ENCODE measurements at places on chromosomes 6 and 20.

DNA sequence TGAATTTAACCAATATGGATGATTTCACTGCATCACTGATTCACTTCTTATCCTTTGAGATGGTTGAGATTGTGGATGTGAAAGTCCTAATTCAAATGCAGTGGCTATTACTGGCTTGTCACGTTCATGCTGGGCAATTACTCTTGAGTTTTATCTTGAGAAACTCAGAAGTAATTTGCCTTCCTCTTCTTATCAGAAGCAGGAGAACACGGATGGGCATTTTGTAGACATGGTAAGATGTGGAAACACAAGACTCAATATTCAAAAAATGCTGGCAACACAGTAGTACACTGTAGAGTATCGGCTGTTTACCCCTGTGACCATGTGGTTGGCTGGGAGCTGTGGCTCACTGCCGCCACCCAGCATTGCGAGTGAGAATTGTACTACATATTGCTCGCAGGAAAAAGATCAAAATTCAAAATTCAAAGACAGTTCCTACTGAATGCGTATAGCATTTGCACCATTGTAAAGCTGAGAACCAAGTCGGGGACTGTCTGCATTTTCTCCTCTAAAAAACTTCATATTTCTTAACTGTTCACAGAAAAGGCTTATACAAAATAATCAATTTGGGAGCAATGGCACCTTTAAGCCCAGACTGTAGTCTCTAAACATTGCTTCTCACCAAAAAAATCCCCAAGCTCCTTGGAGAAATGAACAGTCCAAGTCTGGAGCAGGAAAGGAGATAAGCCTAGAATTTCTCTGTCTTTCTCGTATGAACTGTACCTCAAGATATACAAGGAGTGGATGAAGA, 61.9 kb upstream of the ELOVL5 start:
- no peak for DNase-seq

DNA sequence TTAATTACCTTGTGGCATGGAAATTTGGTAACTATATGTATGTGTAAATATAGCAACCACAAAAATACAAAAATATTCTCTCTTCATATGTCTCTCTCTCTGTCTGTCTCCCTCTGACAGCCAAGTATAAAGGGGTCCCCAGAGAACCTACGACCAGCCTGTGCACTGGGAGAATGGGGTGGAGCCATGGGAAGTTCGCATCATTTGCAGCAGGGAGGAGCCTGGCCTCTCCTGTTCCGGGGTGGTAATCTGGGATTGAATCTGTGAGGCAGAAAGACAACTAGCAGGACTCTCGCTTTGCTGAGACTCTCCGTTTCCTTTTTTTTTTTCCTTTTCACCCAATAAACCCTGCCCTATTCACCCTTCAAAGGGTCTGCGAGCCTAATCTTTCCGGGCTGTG, 1109.1 kb downstream of the HACE1 start:
- no peak for DNase-seq

GRCh38 chr20:61879694-61880093, 186.0 kb downstream of the TAF4 start:
- DNase-seq: no peak

DNA sequence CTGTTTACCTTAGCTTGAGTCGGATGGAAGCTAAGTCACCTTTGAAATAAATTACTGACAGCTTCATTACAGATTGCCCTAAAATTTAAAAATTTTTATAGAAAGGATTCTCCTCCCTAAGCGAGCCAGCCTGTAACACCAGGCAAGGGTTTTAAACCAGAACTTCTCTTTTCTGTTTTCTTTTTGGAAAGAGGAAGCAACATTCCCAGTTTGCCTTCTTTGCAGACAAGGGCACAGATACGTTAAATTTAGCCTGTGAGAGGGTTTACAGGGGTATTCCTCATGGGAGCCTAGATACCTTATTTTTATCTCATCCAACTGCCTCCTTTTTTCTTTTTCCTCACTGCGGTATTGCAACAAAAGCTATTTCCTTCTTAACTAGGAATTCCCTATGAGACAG, 45.0 kb downstream of the GNAS start:
- no peak for DNase-seq

DNA sequence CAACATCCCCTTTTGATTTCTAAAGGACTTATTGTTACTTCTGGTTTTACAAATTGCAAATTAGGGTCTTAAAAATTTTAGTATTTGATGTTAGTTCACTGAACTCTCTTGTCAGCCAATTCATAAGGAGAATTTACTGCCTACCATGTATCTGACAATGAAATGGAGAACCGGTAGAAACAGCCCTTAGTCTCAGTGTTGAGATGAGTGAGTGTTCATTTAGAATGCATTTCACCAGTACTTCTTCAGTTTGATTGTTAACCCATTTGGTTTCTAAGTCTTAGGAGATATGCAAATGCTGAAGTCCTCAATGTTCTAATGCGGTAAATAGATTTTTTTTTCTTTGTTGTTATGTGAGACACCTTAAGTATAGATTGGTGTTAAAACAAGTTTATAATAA, 616.3 kb upstream of the FLRT3 start:
- DNase-seq: no peak

DNA sequence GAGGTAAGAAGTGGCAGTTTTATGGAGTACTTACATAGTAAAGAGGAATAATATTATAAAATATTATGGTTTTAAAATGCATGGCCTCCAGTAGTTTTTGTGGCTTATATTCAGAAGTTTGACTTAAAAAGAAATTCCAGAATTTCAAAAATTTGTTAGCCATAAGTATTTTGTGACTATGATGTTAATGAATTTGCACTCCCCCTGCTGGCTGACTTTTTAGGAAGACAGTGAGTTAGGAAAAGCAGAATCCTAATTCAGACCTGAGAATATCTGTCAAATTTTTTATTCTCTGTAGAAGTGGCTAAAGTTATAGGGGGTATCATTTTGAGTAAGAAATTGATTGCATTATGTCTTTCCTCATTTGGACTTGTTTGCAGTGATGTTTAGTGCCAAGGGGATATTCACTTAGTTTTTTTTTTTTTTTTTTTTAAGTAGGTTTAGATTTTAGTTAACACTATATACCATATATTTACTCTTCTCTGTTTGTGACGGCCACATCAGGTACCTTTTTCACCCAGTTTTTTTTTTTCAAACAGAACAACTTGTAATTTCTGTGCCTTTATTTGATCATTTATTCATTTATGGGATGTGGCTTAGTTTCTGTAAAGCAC, 40.8 kb downstream of the ZFAND3 start:
- DNase-seq: peak; percentile 18

GRCh38 chr20:13784271-13784892, 337 bp downstream of the ESF1 start:
- peak; percentile 45 for DNase-seq

DNA sequence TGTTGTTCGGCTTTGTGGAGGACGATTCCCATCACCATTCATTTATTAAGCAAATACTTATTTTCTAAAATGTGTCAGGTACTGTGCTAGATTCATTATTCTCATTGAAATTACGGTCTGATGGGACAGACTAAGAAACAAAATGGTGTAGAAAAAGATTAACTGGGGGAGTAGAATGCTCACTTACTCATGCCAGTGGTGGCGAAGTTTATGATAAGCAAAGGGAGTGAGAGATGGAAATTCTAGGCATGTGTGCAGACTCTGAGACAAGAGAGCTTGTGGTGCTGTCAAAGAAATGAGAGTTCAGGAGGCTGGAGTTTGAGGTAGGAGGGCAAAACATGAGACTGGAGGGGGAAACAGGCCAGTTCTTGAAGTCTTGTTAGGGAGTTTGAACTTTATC, 896 bp downstream of the RPP21 start:
- DNase-seq: no peak

GRCh38 chr20:40996326-40996725, 32.3 kb upstream of the TOP1 start:
- no peak for DNase-seq

DNA sequence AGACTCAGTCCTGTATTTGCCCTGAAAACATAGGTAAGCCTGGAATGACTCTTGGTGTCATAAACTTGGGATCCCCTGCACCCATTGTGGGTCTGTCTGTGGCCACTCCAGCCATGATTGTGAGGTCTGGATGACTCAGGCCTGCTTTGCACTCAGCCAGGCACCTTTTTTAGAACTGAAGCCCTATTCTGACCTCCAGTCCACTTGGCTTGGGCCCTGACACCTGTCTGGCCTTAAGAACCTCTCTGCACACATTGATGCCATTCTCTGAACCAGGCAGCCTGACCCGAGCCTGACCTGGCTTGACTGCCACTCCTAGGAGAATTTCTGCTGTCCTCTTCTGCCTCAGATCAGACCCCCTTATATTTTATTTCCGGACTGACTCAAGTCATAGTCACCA, 383.7 kb downstream of the MAFB start:
- DNase-seq: no peak

DNA sequence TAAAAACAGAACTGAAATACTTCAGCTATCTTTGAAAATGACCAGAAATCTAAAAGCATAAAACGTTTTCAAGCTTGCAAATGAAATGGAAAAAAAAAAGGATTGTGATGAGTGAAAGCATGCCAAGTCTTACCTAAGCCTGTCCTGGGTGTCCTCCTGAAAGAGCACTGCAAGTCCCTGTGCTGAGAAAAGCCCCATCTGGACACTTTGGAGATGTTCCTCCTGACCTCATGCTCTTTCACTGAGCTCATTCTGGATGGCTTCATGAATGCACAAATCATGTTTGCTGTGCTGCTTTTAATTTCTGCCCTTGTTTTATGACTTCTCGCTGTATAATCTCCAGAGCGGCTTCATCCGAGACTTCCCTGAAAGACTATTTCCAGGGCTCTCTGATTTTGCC, 136.0 kb downstream of the SOD2 start:
- no peak for DNase-seq

DNA sequence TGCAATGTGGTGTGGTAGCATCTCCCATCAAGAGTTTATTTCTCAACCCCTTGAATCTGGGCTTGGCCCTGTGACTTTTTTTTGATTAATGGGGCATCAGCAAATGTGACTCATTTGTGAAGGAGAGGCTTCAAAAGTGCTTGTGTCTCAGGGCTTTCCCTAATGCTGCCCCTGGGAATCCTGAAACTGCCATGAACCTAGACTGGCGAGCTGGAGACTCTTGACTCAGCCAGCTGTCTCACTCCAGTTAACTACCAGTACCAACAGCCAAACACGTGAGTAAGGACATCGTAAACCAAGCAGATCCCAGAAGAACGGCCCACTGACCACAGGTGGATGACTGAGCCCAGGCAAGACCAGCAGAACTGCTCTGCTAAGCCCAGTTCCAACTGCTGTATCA, 72.8 kb upstream of the ADTRP start:
- DNase-seq: no peak

GRCh38 chr6:88650029-88650619, 313.3 kb downstream of the RNGTT start:
- no peak for DNase-seq

- no peak for DNase-seq
Measured at GRCh38 chr6:108408861-108409260, 114.0 kb downstream of the AFG1L start.

DNA sequence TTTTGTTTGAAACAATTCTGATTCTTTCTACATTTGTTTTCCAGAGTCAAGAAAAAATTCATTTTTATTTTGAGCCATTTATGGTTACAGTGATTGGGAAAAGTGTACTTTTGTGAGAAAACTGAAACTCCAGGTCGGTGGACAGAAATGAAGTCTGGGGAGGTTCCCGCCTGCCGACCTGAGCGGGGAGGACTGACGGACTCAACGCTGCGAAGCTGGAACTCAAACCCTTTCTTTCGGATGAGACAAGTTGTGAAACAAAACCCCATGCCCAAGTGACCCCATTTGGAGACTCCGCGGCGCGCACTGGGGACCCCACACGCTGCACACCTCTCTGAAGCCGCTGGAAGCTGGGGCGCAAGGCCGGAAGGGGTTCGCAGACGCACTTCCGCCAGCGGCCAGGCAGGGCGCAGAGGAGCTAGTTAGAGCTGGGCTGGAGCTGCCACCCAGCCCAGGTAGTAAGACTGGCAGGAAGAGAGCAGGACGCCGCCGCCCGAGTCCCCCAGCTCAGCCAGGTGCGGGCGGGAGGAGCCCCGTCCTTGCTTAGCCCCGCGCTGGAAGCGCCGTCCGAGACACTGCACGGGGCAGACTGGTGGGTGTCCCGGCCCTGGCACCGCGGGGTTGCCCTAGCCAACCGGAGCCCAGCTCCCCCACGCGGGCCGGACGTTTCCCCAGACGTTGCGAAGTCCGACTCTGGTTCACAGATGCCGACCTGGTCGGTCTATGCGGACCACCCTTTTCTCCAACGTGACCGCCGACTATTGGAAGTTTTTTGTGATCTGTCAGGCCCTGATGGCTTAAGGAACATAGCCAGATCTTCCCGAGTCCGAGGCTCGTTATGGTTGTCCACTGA, 19.8 kb upstream of the ZSCAN16 start:
- DNase-seq: peak; percentile 74

GRCh38 chr6:54846243-54846856, at the start of gene FAM83B:
Gene FAM83B (plus strand): TSS chr6:54846771. CDS start chr6:54870247, 23,476 bp downstream.
- no peak for DNase-seq

- DNase-seq: no peak
Measured at GRCh38 chr6:30325150-30325872, 1.4 kb upstream of the TRIM39 start.

- DNase-seq: no peak
Measured at GRCh38 chr20:34084227-34084923, 27.7 kb downstream of the EIF2S2 start.

GRCh38 chr20:16241911-16242310, 331.3 kb downstream of the KIF16B start:
- DNase-seq: no peak

DNA sequence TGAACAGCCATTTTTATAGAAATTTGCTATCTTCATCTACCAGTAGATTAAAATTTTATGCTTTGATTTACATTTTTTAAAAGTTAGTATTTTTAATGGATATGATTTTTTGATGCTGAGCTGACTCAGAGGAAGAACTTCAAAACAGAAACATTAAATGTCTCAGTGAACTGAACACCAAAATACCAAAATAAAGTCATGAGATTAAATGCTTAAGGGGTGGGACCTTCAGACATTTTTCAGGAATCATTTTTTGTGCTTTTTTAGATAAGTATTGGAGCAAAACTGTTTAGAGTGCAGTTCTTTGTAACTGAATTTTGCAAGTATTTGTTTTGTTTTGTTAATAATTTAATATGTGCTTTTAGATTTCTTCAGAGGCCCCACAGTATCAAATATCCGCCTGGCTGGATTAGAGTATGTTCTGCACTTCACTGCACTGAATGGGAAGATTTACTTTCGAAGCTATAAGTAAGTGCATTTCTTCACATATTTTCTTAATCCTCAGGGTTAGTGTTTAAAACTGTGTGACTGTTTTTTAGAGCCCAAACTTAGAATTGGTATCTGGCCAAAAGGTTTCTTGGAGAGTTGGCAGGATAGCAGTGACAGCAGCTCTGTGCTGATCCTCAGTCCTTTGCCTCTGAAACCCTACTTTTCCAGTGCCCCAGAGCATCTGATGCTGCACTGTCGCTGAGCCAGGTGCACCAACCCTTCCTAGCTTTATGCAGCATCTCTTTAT, 33.7 kb downstream of the RPF2 start:
- DNase-seq: no peak

DNA sequence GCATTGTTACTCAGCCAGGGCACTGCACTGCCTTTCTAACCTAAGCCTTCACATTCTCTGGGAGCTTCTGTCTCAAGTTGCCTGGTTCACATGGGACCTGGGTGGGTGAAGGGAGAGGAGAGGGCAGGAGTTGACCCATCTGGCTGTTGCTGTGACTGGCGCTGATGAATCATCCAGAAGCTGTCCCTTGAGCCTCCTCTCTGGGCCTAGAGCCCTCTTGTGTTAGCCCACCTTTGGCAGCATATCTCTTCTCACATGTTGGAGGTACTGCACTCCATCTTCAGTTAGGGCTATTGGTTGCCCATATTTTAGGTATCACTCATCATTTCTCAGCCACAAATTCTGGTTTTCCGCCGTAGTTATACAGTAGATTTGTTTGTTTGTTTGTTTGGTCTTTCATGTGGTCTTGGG, 19.8 kb downstream of the XRN2 start:
- no peak for DNase-seq

- no peak for DNase-seq
Measured at GRCh38 chr20:3632311-3633004, 30.7 kb downstream of the GFRA4 start.
